ENCODE measurements at places on chromosomes 5 and 9.

DNA sequence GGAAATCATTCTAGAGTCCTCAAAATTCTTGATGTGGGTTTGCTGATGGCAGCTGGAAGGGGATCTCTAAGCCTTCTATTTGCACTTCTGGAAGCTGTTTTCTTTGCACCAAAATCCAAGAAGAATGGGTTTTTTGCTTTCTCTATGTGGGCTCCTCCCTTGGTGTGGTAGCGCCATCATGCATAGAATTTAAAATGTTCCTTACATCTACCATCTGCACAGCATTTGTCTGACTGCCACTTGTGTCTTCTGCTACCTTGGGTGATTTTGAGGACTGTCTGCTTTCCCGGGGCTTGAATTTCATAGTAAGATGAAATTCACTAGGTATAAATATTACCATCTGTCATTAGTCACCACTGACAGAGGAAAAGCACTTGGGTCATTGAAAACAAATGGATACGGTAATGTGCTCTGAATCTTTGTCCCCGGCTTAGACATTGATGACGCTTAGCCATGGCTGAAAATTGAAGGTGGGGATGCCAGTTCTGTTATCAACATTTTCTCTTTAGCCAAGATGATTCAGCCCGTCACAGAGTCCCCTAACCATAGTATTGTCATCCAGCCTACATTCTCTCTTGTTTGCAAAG, 30.0 kb downstream of the SNX30 start:
- DNase-seq, result no peak

- no peak for DNase-seq
Observed at GRCh38 chr5:35863159-35863558, 6.5 kb downstream of the IL7R start.

- DNase-seq, result no peak
Observed at GRCh38 chr5:105034401-105034763, 1471.8 kb upstream of the NUDT12 start.

DNA sequence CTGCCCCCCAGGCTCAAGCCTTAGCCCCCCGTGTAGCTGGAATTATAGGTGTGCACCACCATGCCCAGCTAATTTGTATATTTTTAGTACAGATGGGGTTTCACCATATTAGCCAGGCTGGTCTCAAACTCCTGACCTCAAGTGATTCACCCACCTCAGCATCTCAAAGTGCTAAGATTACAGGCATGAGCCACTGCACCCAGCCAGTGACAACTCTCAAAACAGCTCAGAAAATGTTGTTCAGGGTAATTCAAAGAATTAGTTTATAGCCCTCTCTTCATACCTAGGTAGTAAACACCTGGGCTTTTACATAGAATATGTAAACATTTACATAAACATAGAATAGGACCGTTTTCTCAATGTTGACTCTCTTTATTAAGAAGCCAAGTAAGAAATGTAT, 168.7 kb downstream of the ENC1 start:
- DNase-seq, result no peak

- DNase-seq, result no peak
Observed at GRCh38 chr9:70484232-70485130, 70.0 kb upstream of the KLF9 start.

DNA sequence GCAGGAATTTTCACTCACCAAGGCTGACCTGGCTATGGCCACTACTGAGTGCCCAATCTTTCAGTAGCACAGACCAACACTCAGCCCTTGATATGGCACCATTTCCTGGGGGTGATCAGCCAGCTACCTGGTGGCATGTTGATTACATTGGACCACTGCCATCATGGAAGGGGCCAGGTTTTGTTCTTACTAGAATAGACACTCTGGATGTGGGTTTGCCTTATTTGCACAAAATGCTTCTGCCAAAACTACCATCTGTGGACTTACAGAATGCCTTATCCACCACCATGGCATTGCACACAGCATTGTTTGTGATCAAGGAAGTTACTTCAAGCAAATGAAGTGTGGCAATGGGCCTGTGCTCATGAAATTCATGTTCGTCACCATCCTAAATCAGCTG, 69.7 kb upstream of the SH3GL2 start:
- DNase-seq, result no peak

DNA sequence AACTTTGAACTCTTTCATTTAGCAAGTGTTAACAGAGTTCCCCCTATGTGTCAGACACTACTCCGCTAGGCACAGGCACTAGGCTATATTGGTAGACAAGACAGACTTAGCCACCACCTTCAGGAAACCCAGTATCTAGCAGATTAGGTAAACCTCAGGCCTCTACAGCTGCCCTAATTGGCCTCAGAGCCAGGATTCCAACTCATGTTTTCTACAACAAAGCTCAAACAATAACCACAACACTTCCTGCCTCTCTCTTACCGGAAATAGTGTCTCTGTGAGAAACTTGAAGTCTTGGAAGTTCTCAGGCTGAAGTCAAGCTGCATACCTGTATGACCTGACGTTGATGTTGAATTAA, 116.6 kb upstream of the SLC44A1 start:
- no peak for DNase-seq

GRCh38 chr5:131997727-131998117, 13.7 kb downstream of the ACSL6 start:
- no peak for DNase-seq

DNA sequence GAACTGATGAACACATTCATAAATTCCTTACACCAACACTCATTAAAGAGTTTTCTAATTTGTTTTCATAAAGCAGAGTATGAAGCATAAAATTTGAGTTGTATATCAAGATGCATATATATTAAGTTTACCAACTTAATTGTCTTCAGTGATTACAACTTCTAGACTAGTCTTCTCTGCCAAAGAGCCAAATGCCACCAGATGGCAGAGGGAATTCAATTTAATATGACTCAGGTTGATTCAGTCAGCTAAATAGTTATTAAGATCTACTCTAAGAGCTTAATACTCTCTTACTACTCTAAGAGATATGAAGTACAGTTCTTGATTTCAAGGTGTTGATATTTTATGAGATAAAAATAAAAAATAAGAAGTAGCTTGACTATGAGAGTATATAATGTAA, 53.4 kb downstream of the CDH10 start:
- DNase-seq, result no peak

All from activated CD8-positive, alpha-beta memory T cell treated with anti-CD3 and anti-CD28 coated beads for 24 hours (primary cell).